ENCODE measurements at places on chromosomes 5 and 9.

GRCh38 chr9:98087420-98088354, 31.2 kb downstream of the NANS start:
- peak; percentile 22 for DNase-seq

- no peak for DNase-seq
Measured at GRCh38 chr5:155974369-155974768, 352.6 kb upstream of the SGCD start.

- DNase-seq: no peak
Measured at GRCh38 chr9:85978496-85978895, 37.5 kb downstream of the NAA35 start.

- DNase-seq: no peak
Measured at GRCh38 chr5:106189121-106189809, 1481.5 kb downstream of the EFNA5 start.

DNA sequence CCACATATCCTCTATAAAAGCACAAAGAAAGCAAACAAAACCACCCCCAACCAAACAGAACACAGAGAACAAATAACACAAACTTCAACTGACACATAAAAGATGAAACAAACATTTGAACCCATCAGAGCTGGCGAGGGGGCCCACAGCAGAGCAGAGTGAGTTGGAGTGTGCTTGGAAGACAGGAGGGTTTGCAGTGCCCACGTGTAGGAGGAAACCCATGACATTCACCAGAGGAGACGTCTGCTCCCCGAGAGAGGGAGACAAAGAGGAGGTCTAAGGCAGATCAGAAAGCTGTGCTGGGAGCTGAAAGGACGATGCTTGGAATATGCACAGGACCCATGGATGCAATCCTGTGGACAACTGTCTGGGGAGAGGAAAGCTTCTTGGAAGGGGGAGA, 27.0 kb downstream of the MRPL36 start:
- no peak for DNase-seq

DNA sequence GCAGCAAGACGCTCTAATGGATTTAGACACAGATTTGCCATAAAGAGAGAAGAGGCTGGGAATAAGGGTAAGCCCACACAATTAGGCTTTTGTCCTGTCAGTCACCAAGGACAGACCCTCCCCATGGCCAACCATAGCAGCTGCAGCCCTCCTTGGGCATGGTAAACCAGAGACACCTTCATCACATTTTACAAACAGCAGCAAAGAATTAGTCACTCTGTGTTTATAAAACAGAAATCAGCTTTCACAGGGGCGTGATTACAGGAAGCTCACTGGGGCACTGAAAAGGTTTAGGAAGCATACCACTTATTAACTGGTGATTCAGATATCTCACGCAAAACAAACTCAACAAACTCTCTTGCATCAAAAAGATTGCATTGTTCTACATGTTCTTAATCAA, 37.3 kb upstream of the ZNF622 start:
- DNase-seq: no peak

GRCh38 chr9:81894891-81895290, 33.3 kb upstream of the SPATA31D4 start:
- DNase-seq: no peak
